ENCODE measurements at places on chromosomes 3 and 15.

GRCh38 chr3:61315871-61316270 is 64.6 kb upstream of the FHIT start:
- no peak for DNase-seq

DNA sequence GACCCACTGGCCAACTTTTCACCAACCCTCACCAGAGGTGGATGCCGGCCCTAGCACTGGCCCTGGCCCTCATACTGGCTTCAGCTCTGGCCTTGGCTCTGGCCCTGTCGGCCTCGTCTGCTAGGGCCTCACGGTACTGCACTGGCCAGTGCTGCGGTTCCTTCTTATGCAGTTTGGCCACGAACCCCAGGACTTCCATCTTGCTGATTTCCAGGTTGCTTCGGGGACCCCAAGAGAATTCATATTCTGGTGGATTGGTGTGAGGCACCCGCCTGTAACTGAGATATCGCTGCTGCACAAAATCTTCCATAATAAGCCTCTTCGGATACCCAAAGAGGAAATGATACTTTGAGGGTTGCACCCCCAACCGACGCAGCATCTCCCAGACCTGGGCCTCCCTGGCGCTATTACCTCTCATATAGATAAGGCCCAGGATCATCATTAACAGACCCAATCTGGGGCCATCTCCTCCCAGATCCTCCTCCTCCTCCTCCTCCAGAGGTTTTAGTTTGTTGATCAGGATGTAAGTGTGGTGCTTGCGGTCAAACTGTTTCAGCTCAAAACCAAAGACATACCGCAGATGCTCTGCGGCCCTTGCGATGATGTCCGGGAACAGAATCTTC is 883 bp downstream of the MAGEF1 start:
- no peak for DNase-seq

DNA sequence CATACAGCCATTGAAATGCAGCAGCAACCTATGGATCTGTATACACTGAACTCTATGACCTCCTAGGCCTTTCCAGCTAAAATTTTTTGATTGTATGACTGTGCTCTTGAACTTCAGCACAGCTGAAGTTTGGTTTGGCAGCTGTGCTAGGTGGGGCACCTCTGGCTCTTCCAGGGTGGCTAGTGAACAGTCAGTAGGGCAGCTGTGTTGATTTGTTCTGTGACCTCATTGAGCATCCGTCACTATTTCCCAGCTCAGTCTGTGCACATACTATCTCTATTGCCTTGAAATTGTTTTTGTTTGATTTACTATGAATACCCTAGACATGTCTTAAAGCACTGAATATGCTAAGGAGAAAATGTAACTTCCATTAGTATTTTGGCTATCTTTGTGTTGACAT is 363.2 kb upstream of the NAALADL2 start:
- no peak for DNase-seq

DNA sequence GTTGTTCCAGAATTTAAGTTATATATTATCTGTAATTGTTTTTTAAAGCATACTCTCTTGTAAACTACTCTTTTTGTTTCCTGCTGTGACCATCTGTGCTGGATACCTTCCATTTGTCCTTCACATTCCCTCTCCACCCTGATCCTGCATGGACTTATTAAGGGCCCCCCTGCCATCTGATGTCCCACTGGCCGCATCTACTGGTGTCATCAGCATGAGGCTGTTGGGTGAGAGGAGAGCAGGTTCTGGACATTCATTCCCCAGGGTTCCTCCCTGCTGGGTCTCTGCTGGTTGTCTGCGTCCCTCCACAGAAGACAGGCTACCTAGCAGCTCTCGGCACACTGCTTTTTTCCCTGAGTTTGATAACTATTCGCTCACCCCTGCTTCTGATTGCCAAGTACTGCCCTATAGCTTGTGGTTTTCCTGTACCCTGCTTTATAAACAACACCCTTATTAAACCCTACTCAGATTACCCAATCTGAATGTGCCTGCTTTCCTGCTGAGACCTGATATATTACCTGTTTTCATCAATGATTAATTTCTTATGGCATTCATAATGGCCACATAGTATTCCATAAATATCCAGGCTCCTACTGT is 7.7 kb downstream of the CMTM8 start:
- no peak for DNase-seq

DNA sequence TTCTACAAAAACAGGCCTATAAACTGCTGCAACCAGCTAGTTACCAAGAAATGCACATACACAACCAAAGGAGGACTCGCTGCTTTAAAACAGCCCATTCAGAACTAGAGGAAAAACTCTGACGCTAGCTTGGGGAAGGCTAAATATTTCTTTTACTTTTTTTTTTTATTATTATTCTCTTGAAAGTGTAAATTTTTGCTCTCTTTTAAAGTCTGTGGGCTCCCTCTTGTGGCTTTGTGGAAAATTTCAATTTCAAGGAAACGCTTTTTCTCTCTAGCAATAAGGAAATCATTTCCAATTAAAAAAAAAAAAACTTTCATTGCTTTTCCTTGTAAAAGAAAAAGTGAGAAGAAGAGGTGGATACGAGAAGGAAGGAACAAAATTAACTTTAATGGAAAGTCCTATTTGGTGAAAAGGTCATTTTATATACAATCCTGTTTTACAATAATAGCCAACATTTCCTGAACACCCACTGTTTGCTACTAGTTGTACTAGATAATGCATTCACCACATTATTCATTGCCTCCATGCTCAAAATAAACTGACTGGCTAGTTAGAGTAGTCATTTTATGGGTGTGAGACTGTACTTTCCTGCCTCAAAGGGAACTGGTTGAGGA is 51.2 kb upstream of the SAMMSON start:
- no peak for DNase-seq

GRCh38 chr15:60328852-60329443 is 68.8 kb downstream of the ANXA2 start:
- no peak for DNase-seq

DNA sequence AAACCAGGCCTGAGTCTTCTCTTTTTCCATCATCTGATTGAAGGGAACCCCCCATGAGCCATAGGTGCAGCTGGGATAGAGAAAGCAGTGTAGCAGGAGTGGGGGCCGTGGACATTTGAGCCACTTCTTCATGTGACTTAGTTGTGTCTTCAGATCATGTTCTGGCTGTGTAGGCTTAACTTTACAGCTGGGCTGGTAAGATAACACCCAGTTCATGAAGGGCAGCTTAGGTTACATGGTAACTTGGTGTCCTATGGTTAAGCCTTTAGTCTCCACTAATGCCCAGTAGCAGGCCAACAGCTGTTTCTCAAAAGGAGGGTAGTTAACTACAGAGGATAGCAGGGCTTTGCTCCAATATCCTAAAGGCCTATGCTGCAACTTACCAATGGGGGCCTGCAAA is 11.4 kb upstream of the SNRPN start:
- no peak for DNase-seq

DNA sequence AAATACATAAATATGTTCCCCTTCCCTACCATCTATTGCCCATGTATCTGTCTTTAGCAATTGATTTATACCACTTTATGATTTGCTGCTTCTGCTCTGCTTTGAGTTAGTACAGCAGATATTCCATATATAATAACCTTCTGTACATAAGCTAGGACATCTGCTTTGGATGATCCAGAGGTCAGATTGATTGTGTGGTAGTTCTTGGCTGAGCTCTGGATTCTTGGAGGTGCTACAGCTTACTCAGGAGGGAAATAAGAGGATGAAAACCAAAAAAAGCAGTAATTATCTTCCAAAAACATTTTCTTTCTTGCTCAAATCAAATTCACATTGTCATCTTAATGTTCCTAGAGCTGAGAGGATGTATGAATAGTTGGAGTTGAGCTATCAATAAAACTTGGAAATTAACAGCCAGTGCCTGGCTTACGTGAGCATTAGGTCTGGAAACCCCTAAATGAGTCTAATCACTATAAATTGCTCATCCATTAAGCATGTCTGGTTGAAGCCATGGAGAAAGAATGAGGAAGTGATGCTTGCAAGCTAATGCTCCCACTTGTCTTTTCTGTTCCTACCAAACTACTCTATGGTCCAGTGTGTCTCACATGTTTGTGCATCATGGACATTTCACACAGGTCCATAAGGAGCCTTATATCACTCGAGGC is 36.3 kb upstream of the TMEM42 start:
- no peak for DNase-seq

- DNase-seq: no peak
These were observed 32.4 kb downstream of the TRIM71 start for GRCh38 chr3:32850226-32850625.

GRCh38 chr3:40580494-40581091 is 55.8 kb downstream of the ZNF621 start:
- DNase-seq: no peak

- DNase-seq: no peak
These were observed 128.9 kb upstream of the BHLHE40 start for GRCh38 chr3:4850211-4850927.

GRCh38 chr15:46409841-46410301 is 775.0 kb downstream of the SQOR start:
- no peak for DNase-seq

DNA sequence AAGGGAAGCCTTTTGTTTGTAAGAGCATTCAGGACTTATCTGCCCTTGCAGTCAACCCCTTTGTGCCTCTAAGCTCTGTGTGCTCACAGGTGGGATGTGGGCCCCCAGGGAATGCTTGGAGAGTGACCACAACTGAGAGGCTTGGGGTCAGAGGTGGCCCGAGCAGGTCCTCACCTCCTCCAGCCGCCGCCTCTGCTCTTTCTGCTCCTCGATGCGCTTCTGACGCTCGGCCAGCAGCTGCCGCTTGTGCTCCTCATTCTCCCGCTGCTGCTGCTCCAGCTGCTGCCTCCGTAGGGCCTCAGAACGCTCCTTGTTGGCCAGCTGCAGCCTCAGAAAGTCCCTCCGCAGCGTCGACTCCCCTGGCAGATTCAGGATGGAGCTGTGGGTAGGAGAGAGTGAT is 130.8 kb upstream of the SLC2A2 start:
- DNase-seq: no peak

DNA sequence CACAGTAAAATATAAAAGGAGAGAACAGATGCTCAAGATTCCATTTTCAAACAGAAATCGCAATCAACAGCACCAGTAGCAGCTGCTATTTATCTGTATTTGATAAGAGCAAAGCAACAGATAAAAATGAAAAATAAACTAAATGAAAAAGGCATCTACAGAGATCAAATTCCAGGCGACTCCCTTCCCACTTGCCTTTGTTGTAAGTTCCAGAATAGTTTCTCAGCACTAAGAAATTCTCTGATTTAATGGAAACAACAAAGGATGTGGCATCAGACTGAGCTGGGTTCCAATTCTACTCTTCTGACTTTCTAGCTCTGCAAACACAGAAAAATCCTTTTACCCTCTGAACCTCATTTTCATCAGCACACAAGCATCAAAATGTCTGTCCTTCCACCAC is 110.8 kb upstream of the MME start:
- no peak for DNase-seq

GRCh38 chr15:49191892-49192291 is 21.8 kb downstream of the GALK2 start:
- no peak for DNase-seq

GRCh38 chr15:58515807-58516206 is 84.0 kb downstream of the LIPC start:
- no peak for DNase-seq

DNA sequence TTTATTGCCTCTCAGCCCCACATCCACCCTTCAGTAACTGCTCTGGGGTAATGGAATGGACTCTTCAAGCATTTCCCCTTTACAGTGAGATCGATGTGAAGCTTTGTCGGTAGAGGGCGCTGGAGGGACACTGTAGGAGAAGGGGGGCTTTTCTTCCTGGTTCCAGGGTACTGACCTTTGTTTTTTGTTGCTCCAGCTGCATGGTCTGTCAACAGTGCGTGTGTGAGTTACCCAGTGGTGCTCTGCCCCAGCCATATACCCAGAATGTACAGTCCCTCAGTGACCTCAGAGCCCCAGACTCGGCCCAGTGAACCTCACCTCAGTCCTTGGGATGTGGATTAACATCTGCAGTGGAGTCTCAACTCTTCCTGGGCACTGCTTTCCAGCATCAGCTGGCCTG is 180.3 kb upstream of the TSC22D2 start:
- DNase-seq: no peak

- no peak for DNase-seq
These were observed 94.5 kb downstream of the MAGI1 start for GRCh38 chr3:65944252-65944651.

DNA sequence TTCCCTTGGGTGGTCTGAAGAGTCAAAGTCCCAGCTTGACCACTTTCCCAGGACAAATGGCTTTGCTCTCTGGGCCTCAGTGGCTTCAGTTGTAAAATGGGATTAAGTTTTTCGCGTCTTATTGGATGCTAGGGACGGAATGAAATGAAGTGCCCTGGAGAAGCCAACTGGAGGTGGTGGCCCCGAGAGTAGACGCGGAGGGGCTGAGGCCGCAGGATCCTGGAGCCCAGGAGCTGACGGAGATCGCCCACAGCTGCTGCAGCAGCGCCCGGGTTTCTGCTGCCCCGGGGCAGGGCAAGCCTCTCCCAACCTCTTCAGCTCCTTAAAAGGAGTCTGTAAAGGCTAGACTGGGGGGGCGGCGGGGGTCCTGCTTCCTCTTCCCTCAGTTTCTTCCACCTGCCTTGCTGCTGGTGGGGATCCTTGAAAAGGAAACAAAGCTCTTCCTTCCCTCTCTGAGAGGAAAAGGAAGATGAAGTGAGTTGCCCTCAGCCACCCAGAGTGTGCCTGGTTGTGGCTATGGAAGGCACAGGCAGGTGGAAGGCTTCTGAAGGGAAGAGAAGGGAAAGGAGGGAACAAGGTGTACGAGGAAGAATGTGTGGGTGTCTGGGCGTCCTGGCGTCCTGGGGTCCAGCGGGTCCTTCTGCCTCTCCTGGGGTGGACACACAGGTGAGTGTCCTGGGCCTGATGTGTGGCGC is 967 bp upstream of the BNC1 start:
- DNase-seq: no peak

GRCh38 chr15:59371458-59372351 is 966 bp downstream of the MYO1E start:
- no peak for DNase-seq

DNA sequence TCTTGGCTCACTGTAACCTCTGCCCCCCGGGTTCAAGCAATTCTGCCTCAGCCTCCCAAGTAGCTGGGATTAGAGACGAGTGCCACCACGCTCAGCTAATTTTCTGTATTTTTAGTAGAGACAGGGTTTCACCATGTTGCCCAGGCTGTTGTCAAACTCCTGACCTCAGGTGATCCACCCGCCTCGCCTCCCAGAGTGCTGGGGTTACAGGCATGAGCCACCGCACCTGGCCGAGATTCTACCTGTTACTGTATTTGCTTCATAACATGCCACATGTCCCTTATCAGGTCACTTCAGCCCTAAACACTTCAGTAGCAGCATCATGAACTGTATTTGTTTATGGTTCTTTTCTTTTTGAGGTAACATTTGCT is 7.5 kb upstream of the LCTL start:
- no peak for DNase-seq

GRCh38 chr3:141454906-141455602 is 31.8 kb upstream of the RASA2 start:
- no peak for DNase-seq

GRCh38 chr3:182692695-182693094 is 100.6 kb upstream of the ATP11B start:
- no peak for DNase-seq

DNA sequence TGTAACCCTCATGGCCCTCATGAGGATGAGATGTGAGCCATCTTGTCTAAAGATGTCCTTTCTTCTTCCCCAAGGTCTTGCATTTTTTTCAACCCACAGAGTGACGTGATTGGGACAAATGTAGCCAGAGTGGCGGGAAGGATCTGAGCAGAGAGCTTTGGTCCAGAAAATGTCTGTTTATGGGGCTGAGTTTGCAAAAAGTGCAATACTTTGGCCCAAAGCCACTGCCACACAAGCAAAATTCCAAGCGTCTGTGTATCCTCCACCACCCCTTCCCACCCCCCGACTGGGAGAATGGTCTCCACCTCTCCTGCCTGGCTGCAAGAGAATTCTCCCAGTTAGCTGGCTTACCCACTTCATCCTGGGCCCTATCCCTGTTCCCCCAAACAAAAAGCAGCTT is 246.9 kb upstream of the LRIG1 start:
- DNase-seq: no peak

All from stimulated activated CD4-positive, alpha-beta T cell treated with anti-CD3 and anti-CD28 coated beads, Interleukin-1b, Interleukin-23, amount 100 ng/mL, for 1 hour (primary cell).